ENCODE measurements at places on chromosomes 6 and 20.

DNA sequence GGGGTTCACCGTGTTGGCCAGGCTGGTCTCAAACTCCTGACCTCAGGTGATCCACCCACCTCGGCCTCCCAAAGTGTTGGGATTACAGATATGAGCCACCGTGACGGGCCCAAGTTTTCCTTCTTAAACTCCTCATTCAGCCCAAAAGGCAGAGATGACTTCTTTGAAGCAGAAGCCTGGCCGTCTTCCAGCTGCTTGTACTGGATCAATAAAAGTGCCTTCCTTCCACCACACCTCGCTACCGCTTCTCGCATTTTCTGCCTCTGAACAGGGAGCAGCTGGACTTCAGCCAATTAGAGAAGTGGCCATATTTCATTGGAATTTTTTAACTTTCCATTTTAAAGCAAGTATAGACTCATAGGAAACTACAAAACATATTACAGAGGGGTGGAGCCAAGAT is 241.1 kb downstream of the PREX1 start:
- no peak for DNase-seq

DNA sequence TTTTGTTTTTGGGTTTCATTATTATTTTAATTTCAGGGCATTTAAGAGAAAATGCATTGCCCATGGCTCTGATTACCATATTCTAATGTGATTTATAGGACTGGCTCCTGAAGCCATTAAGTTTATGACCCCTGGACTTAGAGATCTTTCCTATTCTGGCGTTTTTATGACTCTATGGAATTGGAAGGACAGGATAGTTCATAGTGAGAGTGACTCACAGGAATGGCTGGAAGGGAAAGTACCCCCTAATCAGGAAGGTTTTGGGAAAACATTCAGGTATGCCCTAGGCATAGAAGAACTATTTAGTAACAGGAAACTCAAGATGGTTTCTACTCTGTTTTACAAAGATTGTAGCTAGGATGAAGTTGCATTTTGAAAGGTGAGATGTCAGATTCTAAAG is 108.6 kb upstream of the SLC2A12 start:
- no peak for DNase-seq

DNA sequence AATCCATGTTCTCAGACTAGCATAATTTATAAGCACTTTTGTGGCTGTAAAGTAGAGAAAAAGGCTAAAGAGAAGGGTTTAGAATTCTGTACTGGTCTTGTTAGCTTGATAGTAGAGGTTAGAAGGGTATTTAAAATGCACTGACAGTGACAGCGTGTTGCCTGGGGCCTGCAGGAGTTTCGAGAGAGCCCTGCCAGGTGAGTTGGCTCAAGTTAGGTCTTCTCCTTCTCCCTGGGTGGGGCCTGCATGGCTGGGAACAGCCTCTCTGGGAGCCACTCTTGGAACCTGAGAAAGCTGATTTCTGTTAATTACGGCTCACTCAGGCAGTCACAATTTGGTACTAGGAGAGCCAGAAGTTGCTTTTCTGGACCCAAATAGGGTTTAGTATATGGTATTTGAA is 103.7 kb downstream of the ARID1B start:
- DNase-seq: no peak

DNA sequence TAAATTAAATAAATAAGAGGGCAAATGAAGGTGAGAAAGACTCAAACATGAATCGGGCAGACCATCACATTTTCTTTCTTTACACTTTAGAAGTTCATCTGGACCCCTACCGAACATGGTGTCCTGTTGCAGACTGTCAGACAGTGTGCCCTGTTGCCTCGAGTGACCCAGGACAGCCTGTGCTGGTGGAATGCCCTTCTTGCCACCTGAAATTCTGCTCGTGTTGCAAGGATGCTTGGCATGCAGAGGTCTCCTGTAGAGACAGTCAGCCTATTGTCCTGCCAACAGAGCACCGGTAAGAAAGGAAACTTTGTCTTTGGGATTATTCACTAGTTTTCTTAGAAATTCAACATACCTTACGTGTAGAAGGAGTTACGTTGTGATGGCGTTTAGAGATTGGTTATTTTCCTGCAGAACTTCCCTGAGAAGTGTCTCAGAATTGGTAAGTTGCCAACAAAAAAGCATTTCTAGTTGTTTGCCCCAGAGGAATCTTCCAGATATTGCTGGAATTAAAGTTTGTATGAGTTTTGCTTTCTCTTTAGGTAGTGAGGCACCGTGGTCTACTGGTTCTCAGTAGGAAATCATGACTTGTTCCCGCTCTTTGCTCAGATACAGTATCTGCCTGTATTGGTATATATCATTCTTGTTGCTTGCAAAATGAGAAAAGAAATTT is 70.1 kb downstream of the RNF144B start:
- DNase-seq: no peak

DNA sequence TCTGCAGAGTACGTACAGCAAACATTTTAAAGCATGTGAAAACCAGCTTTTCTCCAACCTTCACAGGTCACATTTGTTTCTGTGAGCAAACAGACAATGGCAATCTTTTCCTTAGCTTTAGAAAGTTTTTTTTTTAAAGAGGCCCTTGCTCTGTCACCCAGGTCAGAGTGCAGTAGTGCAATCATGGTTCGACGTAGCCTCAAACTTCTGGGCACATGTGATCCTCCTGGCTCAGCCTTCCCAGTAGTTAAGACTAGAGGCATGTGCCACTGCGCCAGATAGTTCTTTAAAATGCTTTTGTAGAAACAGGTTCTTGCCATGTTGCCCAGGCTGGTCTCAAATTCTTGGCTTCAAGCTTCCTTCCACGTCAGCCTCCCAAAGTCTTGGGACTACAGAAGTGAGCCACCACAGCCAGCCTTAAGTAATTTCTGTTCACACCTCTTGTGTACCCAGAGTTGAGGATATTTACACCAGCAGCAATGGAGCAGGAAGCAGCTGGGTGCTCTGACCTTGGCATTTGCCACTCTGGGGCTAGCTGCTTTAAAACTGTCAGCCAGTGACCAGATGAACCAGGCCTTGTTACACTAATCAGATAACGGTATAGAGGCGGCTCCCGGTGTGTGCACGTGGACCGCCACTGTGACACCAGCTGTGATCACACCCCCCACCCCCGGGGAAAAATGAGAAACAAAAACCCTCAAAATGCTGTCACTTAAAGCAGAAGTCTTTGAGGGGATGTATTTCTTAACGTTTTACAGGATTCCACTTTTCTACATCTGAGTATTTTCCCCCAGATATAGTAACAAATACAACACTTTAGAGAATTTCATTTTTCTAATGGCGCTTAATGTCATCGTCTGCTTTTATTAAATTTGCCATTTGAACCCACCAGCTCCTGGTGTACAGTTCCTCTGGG is 71.3 kb downstream of the AKAP12 start:
- no peak for DNase-seq

GRCh38 chr6:139186242-139186641 is 51.4 kb downstream of the HECA start:
- DNase-seq: no peak

DNA sequence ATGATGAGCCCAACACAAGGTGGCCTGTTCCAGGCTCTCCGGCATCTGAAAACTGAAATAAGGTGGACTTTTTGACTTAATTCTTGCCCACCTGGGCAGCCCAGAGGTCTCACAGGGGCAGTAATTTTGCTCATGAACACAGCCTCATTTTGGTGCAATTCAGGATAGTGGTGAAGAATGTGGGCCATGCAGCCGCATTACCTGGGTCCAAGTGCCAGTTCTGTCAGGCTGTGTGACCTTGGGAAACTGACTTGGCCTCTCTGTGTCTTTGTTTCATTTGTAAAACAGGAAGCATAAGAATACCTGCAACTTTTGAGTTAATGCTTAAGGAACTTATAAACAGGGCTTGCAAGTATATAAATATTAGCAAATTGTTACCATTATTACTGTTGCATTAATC is 5.6 kb downstream of the PREX1 start:
- no peak for DNase-seq

GRCh38 chr6:12312736-12313135 is 22.6 kb downstream of the EDN1 start:
- DNase-seq: no peak

- DNase-seq: peak; percentile 33
Measured at GRCh38 chr6:80133020-80133419, 26.5 kb downstream of the BCKDHB start.

DNA sequence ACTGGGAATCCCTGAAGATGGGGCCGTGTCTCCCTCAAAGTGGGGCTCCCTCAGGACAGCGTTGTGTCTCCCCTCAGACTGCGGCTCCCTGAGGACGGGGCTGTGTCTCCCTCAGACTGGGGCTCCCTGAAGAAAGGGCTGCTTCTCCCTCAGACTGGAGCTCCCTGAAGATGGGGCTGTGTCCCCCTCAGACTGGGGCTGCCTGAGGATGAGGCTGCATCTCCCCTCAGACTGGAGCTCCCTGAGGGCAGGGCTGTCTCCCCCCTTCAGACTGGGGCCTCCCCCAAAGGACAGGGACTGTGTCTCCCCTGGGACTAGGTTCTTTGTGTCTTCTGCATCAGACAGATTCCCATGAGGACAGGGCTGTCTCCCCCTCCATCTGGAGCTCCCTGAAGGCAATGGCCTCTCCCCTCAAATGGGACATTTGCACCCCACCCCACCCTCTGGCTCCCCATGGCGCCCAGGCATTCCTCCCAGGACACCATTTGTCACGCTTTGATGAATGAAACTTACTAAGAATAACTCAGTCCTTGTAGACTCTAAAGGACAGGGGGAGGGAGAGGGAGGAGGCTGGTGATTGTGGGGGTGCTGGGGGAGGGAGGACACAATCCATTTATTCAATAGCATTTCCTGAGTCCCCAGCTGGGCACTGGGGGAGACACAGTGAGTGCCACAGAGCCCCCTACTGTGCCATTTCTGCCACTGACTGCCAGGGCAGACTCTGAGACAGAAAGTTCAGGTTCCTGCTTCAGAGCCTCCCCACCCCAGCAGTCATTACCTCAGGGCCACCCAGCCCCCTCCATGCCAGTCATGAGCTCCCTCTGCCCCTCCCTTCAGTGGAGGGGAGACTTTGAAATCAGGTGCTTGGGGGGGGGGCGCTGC is 122.4 kb downstream of the MRPL14 start:
- DNase-seq: no peak

DNA sequence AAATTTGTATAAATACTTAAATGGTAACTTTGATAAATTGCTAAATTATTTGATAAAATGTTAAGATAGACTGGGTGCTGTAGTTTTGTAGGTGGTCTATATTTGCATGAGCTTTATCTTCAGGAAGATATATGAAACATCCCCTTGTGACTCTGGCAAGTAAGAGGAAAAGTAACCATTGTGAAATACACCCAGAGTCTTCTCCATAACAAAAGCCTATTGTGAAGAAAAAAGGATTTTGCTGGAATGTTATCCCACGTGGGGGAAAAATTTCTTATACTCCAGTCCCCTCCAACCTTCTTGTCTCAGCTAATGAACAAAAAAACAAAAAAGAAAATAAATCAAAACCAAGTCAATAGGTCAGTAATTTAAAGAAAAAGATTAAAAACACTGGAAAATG is 600.7 kb downstream of the HDGFL1 start:
- DNase-seq: no peak

Data from activated T-cell treated with anti-CD3 and anti-CD28 coated beads, Interleukin-2, amount 50 U/mL, for 48 hours (primary cell).